ENCODE measurements at places on chromosomes 6 and 20.

GRCh38 chr6:33426590-33427511 lies 7.0 kb downstream of the SYNGAP1 start:
- no peak for DNase-seq

- no peak for DNase-seq
Observed at GRCh38 chr6:87558446-87558845, 31.3 kb downstream of the RARS2 start.

DNA sequence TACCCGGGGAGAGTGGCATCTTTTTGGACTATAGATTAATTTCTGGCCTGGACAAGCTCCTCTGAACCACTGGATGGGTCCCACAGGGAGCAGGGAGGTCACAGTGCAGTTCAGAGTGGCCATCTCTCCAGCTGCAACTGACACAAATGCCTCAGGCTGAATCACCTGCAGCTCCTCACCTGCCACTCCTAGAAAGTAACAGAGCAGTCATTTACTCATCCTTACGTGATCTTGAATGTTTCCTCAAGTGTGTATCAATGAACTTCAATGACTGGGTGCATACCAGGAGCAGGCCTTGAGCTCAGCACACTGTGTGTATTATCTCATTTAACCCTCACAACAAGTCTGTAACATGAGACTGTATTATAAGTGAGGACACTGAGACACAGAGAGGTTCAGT lies 40.0 kb upstream of the SIRPG start:
- no peak for DNase-seq

DNA sequence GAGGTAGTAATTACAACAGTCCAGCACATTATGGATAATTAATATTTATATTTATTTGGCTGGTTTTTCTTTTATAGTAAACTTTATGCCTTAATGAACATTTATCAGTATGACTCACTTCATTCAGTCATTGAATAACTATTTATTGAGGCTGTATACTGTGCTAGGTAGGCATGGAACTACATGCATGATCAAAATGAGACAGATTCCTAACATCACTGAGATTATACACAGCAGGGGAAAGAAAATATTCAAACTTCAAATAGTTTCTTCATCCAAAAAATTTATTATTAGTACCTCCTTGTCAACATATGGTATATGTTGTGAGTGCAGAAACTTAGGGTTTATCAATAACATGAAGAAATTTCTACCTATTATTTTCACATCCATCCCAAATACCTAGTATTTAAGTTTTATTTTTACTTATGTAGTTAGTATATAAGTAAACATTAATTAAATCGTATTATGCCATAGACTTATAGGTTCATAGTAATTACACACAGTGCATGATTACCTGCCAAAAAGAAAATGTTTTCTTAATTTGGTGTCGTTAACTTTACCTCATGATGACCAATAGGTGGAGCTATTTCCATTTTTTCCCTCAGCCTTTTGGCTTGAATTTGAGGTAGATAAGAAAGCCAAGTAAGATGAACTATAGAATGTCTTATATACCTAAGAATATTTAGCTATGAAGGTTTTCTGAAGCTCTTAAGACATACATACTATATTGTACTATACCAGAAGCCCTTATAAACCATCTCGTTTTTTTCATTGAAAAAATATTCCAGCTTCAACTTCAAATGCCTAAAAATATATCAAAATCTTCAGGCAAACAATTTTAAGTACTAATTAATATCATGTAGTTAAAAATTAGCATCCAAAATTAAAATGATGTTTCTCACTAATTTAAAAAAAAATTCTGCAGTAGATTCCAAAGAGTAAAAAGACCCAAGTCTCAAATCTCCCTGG lies 12.5 kb upstream of the TMEM30A start:
- DNase-seq, result peak; percentile 63

Measured in inflammatory macrophage (primary cell).